Stimulated activated CD4-positive, alpha-beta T cell treated with anti-CD3 and anti-CD28 coated beads, TNF-alpha, amount 100 ng/mL, for 24 hours (primary cell): ENCODE measurements at places on chromosomes 5 and 9.

DNA sequence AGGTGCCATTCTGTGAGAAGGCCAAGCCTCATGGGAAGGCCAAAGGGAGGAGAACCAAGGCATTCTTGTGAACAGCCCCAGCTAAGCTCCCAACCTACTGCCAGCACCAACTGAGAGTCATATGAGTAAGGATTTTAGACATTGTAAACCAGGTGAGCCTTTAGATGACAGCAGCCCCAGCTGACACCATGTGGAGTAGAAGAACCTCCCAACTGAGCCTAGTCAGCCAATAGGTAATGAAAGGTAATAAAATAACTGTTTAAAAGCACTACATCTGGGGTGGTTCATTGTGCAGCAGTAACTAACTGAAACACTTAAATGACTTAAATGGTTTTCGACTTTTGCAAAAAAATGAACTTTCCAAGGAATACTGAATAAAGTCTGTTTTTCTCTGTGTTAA, 172.6 kb upstream of the KIF2A start:
- DNase-seq, result no peak

DNA sequence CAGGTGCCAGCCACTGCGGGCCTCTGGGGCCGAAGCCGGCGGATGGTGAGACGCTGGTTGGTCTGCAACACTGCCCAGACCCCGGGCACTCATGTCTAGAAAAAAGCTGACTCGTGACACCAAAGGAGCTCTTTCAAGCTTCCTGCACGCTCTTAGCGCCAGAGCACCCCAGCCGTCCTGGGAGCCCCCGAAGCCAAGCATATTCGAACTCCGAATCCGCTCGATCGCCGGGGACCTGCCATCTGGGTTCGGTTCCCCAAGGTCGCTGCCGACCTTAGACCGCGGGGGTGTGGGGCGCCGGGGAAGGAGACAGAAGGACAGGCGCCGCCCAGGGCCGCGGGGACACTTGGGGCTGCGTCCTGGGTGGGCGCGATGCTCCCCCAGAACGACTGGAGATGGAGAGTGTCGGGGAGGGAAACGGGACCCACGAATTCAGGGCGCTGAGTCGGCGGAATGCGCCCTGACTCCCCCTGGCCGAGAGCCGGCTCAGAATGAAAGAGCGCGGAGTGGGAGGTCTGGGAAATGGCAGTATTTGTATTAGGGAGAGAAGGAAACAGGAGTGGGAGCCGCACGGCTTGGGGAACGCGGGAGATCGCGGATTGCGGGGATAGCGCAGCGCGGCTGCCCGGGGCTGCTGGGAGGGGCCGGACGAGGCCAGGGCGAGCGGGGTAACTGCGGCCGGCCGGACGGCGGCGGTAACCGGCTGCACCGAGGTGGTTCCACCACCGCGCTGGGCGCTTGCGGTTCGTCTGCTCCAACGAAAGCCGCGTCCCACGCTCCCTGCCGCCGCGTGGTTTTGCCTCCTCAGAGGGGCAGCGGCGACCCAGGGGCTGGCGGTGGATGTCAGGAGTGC, 20.1 kb upstream of the MARCHF6 start:
- peak; percentile 9 for DNase-seq

- no peak for DNase-seq
These were observed 103.1 kb downstream of the PAX5 start for GRCh38 chr9:36930941-36931340.

- no peak for DNase-seq
These were observed 15.0 kb downstream of the ARHGAP26 start for GRCh38 chr5:142785206-142785605.
